Liver (tissue), 10 donors: ENCODE measurements at places on chromosomes 2 and 18. TPM values are rescaled to one million over a fixed set of nuclear protein-coding genes. Genes with fewer than 3 reads are reported as not detected.
A peak's percentile ranks its signal among the peaks of the same experiment; 100 is the strongest.

DNA sequence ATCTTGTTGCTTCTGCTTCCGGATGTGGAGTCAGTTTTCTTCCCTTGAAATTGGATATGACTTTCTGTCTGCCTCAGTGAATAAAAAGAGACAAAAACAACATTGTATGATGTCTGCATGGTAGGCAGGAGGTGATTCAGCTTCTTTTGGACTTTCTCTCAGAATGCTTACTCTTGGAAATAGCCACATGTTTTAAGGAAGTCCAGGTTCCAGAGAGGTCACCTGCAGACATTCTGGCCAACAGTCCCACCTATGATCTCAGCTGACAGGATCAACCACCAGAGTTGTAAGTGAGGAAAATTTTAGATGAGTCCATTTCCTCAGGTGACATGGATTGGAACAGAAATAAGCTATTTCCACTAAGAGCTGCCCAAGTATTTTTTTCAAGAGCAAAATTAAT lies 508.7 kb upstream of the FAM98A start:
- no peak for DNase-seq

- DNase-seq: no peak
These were observed 25.7 kb downstream of the CYP27C1 start for GRCh38 chr2:127194447-127194846.

- DNase-seq: no peak
These were observed 470.8 kb upstream of the VRK2 start for GRCh38 chr2:57575700-57576268.

DNA sequence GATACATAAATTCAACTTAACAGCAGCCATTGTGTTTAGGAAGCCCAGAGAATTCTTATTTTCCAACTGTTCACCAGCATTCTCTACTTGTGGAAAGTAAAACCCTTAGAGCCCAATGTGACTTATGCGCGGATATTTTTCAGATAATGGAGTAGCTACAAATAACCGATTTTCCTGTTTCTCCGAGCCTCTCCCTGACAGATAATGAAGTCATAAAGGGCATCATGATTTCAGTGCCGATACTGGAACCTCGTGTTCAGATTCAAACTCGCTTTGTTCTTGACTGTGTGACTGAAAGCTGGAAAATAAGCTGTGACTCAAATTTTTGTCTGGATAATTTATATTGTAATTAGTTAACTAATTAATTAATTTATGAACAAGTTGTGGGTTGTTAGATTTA lies 228.2 kb downstream of the VAPA start:
- DNase-seq: no peak

DNA sequence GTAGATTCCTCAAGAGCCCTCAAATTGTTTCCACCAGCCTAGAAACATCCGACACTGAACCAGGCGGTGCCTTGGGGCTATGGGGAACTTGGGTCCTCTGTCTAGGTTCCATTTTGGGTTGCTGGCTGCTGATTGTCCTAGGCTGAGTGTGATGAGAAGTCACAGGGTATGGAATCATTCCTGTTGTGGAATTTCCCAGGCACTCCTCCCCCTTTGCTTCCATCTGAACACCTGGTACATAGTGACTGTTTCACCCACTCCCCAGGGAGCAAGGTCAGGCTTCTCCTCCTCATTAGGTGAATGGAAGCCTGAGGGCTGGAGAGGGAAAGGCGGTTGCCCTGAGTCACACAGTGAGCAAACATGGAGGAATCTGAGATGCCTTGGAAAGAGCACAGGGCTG lies 4.5 kb downstream of the KIF3C start:
- no peak for DNase-seq

- DNase-seq: no peak
These were observed 14.2 kb upstream of the CXCR4 start for GRCh38 chr2:136131961-136132824.

DNA sequence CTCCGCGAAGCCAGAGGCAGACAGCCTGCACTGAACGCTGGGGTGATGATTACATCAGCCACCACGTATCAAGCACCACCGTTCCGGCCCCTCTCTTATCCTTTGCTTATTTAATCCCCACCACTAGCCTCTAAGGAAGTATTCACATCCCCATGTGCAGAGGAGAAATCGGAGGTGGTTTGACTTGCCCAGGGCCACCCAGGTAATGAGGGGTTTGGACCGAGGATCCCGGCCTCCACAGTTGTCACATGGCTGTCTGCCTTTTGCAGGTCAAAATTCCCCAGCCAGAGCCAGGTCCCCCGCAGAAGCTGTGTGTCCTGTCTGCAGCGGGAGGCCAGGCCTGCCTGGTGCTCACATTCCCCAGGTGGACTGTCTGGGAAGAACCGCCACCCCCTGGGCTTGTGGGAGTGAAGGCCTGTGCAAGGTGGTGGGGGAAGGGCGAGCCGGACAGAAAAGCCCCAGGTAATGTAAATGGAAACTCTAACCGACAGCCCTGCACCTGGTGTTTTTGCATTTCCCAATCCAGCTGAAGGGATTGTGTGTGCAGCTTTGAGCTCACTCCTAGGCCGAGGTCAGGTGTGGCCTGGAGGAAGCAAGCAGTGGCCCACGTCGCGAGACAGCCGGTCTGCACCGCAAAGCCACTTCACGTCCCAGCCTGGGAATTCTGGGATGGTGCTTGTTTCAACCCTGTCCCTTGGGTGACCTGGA lies 108.5 kb upstream of the ID2 start:
- DNase-seq: no peak

- DNase-seq: no peak
These were observed 6.6 kb upstream of the CDH2 start for GRCh38 chr18:28183418-28184078.

GRCh38 chr18:2442006-2442405 lies 129.3 kb downstream of the METTL4 start:
- no peak for DNase-seq

DNA sequence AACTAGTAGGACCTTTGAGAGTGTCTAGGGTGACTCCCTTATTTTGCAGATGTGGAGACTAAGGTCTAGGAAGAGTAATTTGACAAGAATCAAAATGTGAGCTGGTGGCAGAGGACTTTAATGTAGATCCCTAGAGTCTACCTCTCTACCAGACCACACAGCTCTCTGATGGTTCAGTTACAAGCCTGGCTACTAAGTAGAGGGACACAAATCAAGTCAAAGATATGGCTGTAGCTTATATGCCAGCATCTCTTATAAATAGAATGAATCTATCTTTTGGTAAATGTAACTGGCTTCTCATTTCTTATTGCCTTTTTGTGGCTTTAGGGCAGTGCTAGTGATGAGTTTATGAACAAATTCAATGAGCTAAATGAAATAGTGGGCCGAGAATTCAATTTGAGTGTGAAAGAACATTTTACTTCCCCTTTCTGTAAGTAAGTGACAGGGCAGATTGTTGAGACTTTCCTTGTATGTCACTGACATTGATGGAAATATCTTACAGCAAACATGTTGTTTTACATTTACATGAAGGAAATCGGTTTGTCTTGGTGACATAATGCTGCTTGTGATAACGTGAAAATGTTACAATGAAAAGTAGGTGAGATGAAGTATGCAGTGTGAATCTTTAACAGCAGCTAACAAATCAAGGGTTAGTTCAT lies 28.3 kb downstream of the CSRNP3 start:
- DNase-seq: no peak

DNA sequence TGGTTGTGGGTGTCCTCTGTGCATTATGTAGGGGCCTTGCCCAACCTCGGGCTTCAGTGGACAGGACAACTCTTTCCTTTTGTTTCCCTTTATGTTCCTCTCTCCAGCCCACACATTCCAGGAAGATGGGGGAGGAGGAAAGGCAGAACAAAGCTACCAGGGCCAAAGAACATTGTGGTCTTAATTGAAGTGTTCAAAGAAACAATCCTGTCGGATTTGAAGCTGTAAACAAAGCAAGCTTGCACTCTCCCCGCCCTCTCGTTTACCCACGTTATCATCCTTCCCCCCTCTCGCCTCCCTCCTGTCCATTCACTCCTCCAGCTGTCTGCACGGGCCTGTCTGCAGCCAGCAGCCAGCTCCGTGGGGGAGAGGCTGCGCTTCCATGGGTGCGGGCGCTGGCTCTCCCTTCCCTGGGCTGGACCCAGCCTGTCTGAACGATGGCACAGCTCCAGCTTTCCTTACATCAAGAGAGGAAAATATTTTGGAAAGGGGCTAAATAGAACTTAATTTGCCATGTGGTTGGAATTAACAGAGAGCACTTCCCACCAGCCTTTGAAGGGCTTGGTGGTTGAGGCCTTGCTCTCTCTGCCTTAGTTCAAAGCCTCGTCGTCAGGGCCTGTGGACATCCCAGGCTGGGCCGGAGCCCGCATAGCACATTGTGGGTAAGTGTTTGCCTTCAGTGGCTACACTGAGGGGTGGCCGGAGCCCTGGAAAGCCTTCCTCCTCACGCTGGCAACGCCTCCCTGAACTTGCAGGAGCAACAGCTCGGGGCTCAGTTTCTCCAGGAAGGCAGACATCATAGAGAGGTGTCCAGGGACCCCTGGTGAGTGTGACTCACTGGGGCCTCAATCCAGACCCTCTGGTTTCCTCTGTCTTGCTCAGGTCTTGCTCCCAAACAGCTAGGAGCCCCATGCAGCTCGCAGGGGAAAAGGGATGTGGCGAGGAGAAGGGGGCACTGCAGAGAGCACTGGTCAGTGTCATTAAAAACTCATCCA lies 60.6 kb upstream of the HS6ST1 start:
- DNase-seq: no peak

- peak; percentile 75 for DNase-seq
These were observed 486 bp upstream of the GPR39 start for GRCh38 chr2:132415915-132416722.

GRCh38 chr2:2719781-2720180 lies 388.7 kb upstream of the MYT1L start:
- DNase-seq: no peak

DNA sequence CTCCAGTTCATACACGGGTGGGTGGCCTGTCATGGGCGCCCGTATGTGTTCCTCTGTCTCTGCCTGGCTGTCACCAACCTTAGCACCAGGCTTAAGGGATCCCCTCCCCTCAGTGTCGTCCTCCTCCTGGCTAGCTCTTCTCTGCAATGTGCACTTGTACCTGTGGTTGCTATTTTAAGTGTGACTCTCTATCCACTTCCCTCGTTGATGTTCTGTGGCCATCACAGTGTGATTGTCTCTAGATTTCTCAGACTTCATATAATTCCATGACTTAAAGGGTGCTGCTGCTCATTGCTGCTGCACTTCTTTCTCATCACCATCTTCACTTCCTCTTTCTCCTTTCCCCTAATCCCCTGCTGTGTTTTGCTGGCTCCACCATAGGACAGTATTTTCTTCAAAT lies 143.4 kb downstream of the EML6 start:
- DNase-seq: no peak

DNA sequence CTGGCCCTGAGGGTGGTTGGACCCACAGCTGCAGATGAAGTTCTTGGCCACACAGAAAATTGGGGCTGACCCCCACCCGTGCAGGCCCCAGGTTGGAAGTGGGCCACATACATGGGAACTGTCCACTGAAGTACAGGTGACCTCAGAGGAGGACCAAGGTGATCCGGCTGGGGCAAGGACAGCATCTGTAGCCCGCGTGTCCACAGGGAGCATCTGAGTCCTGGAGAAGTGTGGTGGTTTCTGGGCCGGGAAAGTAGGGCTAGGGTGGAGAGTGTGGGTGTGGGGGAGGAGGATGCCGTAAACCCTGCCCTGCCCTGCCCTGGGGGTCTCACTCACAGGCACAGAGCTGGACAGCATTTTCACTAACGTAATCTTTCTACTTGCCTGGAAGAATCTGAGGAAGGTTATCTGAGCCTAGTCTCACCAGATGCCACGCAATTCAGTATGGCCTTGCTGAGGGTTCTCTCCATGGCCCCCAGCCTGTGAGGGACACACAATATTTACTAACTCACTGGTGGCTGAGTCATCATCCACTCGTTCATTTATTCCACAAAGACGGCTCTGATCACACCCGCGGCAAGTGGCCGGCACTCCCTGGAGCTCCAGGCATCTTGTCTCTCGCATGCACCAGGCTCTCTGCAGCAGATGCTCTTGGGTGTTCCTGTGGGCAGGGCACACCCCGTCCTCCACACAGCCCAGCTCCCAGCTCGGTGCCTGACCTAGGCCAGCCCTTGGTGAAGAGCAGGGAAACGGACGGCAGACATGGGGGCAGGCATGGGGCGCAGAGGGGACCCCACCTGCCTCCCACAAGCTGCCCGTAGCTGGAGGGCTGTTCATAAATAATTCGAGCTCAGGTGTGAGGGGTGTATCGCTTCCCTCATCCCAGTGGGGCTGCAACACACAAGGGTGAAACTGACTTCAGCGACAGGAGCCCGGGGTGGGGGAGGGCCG lies 51.2 kb downstream of the INHBB start:
- no peak for DNase-seq

- DNase-seq: peak; percentile 35
These were observed 549.0 kb upstream of the VRK2 start for GRCh38 chr2:57497489-57498096.

DNA sequence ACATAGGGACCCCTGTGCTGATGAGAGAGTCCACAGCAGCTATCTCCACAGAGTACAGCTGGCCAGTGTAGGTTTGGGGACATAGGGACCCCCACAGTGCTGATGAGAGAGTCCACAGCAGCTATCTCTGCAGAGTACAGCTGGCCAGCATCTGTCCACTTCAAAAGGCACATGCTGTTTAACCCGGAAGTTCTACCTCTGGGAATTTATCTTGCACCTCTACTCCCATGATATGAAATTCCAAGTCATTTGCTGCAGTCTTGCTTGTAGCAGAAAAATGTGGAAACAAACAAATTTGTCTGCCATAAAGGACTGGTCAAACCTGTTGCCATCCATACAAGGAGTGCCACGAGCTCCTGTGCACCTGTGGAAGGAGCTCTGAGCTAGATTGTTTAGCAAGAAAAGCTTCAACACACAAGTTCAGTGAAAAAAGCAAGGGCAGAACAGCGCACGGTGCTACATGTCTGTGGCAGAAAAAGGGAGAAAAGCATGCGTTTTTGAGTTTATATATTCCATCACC lies 33.1 kb downstream of the LRRFIP1 start:
- DNase-seq: no peak

DNA sequence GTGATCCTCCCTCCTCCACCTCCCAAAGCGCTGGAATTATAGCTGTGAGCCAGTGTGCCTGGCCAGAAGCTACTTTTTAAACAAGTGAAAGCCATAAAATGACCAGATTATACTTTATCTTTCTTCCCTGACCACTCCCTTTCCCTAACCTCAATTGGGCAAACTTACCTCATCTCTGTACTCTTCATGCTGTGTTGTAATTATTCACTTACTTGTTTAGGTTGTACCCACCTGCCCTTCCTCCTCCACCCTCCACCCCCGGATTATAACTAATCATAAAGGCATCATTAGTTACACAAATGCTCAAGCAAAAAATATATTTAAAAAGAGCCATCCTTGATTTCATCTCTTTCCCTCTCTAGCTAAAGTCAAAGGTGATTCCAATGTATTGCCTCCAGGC lies 279.9 kb downstream of the SETBP1 start:
- DNase-seq: no peak

GRCh38 chr2:142462306-142462705 lies 331.5 kb upstream of the LRP1B start:
- no peak for DNase-seq

Gene PLCL1
- total RNA-seq: 0.51 TPM

Gene KLHL29
- 0.47 TPM for total RNA-seq

Gene KLHL14
- 1.1 TPM for total RNA-seq

Gene CYP27A1
- 354 TPM for total RNA-seq

Gene TNS1
- 128 TPM for total RNA-seq

Gene REEP1
- total RNA-seq: 1.7 TPM

Gene TOGARAM2
- total RNA-seq: 0.19 TPM

Gene RIT2
- not detected for total RNA-seq

Gene CIB4
- total RNA-seq: not detected

Gene ERBB4
- total RNA-seq: not detected

Gene KANSL3
- total RNA-seq: 27.2 TPM

Gene BCL11A
- total RNA-seq: 8.5 TPM

Gene CDC42EP3
- 3.8 TPM for total RNA-seq

Gene ALPI
- total RNA-seq: not detected

Gene DUSP19
- 1.1 TPM for total RNA-seq

Gene MAP3K19
- not detected for total RNA-seq

Gene DOK6
- total RNA-seq: 1.0 TPM
